ENCODE measurements at places on chromosomes 12 and 14. TPM values are rescaled to one million over a fixed set of nuclear protein-coding genes. Genes with fewer than 3 reads are reported as not detected.

TMPO gene
- total RNA-seq = 125 TPM

DNA sequence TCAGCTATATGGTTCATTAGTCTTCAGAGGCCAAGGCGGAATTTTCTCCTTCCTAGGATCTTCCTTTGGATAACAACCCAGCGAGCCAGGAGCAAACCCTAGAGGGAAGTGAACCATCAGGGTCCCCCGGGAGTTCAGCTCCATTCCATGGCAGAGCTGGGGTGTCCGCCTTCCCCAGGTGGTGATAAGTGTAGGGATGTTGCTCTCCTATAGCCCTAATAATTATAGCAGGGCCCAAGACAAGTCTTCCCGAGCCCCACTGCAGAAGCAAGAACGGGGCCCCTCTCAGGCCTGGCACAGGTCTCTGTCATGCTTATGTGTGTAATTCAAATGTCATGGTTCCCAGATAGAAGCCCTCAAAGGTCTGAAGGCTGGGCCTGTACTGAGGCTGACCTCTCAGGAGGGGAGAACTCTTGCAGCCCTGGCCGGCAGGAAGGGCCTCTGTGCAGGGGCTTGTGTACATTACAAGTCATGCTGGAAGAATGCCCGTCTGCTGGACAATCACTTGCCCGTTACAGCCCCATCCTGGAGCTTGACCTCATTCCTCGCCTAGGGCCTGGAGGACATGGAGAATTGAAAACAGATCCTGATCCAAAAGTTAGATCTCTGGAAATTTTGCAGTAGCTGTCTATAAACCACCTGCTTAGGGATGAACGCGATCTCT, 17.3 kb downstream of the LRTM2 start:
- H3K36me3 ChIP-seq = no peaks in the 10 kb centered on the region
- no peaks in the 10 kb centered on the region for H3K4me1 ChIP-seq
- no peak overlapping the region for H3K4me3 ChIP-seq
- peaks cover 5% of the 10 kb centered on the region for H3K27me3 ChIP-seq

- H3K4me3 ChIP-seq = no peak overlapping the region
- H3K36me3 ChIP-seq = peaks cover 2% of the 10 kb centered on the region
- no peaks in the 10 kb centered on the region for H3K4me1 ChIP-seq
Measured at GRCh38 chr12:11136075-11136474, 1.6 kb upstream of the TAS2R30 start.

- no peak overlapping the region for H3K4me3 ChIP-seq
- DNase-seq = no peak
- no peaks in the 10 kb centered on the region for H3K4me1 ChIP-seq
- H3K36me3 ChIP-seq = no peaks in the 10 kb centered on the region
Measured at GRCh38 chr12:85829391-85829790, 6.8 kb downstream of the RASSF9 start.

CHGA gene
- 0.67 TPM for total RNA-seq

TOMM20L gene
- total RNA-seq = not detected

TROAP gene
- 12.4 TPM for total RNA-seq

ZNF891 gene
- 2.0 TPM for total RNA-seq

DNA sequence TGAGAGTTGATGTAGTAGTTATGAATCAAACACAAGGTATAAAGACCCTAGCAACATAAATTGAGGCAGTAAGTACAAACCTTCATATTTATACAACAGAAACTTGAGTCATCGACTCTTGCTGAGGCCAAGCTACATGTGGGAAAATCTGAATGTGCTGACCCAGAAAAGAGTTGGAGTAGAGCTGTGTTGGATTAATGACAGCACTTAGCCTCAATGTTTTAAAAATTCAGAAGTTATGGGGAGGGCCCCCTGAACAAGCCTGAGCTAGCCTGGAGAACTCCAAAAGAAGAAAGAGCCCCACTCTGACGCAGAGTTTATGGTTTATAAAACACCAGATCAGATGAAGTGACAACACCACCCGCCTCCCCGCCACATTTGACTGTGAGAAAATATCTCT, 100.0 kb downstream of the DUSP6 start:
- H3K4me1 ChIP-seq = peaks cover 31% of the 10 kb centered on the region
- no peak overlapping the region for H3K4me3 ChIP-seq
- no peak for DNase-seq
- peaks cover 6% of the 10 kb centered on the region for H3K36me3 ChIP-seq

- no peak overlapping the region for H3K4me3 ChIP-seq
- H3K27me3 ChIP-seq = peaks cover 5% of the 10 kb centered on the region
- DNase-seq = no peak
- no peaks in the 10 kb centered on the region for H3K4me1 ChIP-seq
Measured at GRCh38 chr14:76228138-76228537, 76.4 kb downstream of the GPATCH2L start.

DNA sequence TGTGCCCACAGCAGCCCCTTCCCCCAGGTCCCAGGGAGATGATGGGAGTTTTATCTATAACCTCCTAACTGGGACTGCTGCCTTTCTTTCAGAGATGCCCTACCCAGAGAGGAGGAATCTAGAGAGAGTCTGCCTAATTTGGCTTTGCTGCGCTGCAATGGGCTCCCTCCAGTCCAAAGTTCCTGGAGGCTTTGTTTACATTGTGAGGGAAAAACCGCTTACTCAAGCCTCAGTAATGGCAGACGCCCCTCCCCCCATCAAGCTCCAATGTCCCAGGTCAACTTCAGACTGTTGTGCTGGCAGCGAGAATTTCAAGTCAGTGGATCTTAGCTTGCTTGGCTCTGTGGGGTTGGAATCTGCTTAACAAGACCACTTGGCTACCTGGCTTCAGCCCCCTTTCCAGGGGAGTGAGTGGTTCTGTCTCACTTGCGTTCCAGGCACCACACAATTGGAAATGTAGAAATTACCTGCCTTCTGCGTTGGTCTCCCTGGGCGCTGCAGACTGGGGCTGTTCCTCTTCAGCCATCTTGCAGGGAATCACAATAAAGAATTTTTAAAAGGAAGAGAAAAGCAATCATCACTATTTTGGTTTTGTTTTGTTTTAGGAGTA, 262.5 kb downstream of the FOXG1 start:
- H3K4me3 ChIP-seq = no peak overlapping the region
- H3K4me1 ChIP-seq = peaks cover 5% of the 10 kb centered on the region
- H3K27me3 ChIP-seq = peaks cover 1% of the 10 kb centered on the region
- H3K36me3 ChIP-seq = no peaks in the 10 kb centered on the region

DNA sequence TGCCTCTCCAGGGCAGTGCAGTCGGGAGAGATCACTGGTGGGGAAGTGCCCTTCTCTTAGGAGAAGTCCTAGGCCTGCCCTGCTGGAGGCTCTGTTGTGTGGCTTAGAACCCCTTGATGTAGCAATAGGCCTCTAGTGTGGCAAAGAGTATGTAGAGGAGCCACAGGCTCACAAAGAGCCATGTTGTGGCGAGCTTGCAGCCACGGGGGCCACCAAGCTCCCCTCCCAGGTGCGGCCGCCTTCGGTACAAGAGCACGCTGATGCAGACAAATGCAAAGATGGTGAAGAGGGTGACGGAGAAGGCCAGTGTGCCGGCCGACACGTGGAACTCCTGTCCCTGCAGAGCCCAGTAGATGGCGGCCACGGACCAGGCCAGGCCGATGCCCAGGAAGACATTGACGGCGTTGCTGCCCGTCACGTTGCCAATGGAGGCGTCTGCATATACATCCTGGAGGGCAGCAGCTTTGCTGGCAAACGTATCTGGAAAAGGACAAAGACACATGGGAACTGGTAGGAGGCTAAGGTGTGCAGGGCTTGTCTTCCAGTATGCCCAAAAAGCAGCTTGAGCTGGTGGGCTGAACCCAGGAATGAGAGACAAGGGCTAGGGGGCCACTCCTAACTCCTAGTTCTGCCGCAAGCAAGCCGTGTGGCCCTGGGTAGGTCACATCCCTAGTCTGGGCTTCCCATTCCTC, 142.8 kb downstream of the SLC8A3 start:
- DNase-seq = peak; percentile 86
- no peaks in the 10 kb centered on the region for H3K36me3 ChIP-seq
- H3K4me1 ChIP-seq = peaks cover 12% of the 10 kb centered on the region

DNA sequence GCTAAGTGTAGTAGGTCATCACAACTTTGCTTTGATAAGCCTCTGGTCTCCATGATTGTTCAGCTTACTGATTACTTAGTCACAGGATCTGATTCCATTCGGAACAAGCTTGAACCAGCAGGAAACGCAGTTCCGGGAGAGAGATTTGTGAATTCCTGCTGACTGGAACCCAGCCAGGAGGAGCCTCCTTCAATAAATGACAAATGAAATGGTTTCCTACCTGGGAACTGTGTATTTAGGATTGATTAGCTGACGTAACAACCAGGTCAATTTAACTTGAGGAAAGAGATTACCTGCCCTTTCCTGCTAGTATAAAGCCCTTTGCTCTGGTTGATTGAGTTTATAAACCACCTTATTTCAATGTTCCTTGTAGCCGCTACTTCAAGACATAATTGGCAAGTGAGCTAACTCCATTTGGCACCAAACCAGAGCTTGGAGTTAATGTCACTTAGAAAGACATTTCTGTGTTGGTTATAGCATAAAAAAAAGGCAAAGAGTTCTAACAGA, 35.1 kb upstream of the KCNH3 start:
- H3K27me3 ChIP-seq = peaks cover 1% of the 10 kb centered on the region
- no peaks in the 10 kb centered on the region for H3K4me1 ChIP-seq
- peaks cover 28% of the 10 kb centered on the region for H3K36me3 ChIP-seq
- DNase-seq = no peak
- H3K4me3 ChIP-seq = no peak overlapping the region

DNA sequence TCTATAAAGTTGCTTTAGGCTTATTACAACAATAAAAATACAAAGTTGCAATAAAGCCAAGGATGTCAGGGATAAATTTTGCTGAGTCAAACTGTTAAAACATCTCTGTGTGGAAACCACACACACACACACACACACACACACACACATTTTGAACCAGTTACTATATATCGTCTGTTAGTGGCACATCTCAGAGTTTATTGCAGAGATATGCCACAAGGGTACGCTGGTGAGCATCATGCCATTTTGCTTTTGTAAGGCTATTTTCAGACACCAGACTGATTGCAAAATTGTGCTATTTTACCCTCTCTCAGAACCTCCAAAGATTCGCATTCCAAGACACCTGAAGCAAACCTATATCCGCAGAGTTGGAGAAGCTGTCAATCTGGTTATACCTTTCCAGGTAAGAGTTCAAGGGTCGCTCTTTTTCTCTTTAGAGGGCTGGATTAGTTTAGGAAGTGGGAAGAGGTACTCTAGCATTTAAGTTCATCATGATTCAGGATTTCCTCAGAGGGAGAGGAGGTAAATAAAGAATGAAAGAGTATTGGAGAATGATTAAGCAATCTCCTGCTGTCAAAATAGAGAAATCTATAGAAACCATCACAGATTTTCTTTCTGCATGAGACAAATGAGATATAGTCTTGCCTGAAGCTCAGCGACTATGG, 27.3 kb upstream of the CHPT1 start:
- H3K4me1 ChIP-seq = no peaks in the 10 kb centered on the region
- H3K4me3 ChIP-seq = no peak overlapping the region
- DNase-seq = peak; percentile 42
- no peaks in the 10 kb centered on the region for H3K27me3 ChIP-seq
- H3K27ac ChIP-seq = no peak overlapping the region

GRCh38 chr12:7210642-7211151, 21.2 kb downstream of the PEX5 start:
- H3K4me1 ChIP-seq = peaks cover 19% of the 10 kb centered on the region
- H3K27ac ChIP-seq = peak overlapping the region; percentile 42
- H3K4me3 ChIP-seq = peak overlapping the region; percentile 44
- peaks cover 49% of the 10 kb centered on the region for H3K36me3 ChIP-seq

DNA sequence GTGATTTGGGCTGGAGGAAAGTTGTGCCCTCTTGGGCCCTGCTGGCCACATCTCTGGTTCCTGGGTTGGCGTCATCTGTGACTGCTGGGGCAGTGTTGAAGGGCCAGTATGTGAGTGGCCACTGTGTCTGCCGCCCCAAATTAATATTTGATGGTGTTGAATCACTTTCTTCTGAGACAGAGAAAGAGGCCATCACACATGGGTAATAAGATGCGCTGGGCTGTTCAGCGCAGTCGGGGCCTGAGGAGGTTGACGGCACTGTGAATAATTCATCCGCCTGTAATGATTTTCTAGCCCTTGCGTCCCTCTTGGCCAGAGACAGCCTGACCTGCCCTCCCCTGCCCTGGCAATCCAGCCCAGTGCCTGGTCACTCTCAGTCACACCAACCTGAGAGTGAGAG, 56.2 kb upstream of the BEGAIN start:
- no peak overlapping the region for H3K27ac ChIP-seq
- H3K4me3 ChIP-seq = no peak overlapping the region
- peaks cover 3% of the 10 kb centered on the region for H3K27me3 ChIP-seq

PLXNC1 gene
- 1.1 TPM for total RNA-seq

DNA sequence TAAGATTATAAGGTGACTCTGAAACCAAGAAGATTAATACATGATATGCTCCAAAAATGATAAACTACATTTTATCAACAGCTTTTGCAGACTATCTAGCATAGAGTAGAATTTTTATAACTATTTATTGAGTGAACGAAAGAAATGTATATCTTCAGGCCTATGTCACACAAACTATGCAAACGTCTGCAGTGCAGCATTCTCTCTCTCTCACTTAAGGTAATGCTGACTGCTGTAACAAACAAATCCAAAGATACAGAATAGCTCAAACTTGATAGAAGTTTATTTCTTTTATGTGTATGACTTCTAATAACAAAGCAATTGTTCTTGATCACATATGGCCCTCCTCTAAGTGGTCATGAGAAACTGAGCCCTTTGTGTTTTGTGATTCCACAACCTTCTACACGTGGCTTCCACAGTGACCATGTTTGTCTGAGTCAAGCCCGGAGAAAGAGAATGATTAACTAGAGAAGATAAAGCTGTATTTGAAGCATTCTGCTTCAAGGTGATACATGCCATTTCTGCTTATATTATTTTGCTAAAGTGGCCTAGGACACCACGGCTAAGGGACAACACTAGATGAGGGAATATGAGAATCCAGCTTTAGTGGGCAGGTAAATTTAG, 1352.7 kb upstream of the TMEM132C start:
- peaks cover 2% of the 10 kb centered on the region for H3K27me3 ChIP-seq
- no peak overlapping the region for H3K27ac ChIP-seq
- H3K4me3 ChIP-seq = no peak overlapping the region
- peaks cover 3% of the 10 kb centered on the region for H3K36me3 ChIP-seq

DNA sequence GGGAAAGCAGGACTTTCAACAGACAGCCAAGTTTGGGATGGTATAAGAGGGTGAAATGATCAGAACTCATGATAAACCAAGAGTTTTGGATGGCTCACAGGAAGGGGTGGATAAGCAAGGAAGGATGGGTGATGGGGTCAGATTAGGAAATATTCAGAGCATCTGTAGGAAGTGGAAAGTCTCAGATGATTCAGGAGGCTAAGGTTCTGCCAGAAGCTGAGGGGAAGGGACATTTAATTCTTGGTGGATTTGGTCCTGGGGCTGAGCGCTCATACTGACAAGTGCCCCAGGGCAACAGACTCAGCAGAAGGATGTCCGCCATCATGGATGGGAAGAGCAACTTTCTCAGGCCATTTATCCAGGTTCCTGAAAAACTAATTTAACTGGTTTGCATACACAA, 28.4 kb upstream of the BDKRB2 start:
- no peak overlapping the region for H3K4me3 ChIP-seq
- H3K27me3 ChIP-seq = peaks cover 12% of the 10 kb centered on the region
- H3K27ac ChIP-seq = no peak overlapping the region
- H3K4me1 ChIP-seq = no peaks in the 10 kb centered on the region
- DNase-seq = no peak
- H3K36me3 ChIP-seq = no peaks in the 10 kb centered on the region

- DNase-seq = no peak
- no peaks in the 10 kb centered on the region for H3K27me3 ChIP-seq
- H3K36me3 ChIP-seq = no peaks in the 10 kb centered on the region
- peaks cover 8% of the 10 kb centered on the region for H3K4me1 ChIP-seq
Measured at GRCh38 chr12:57058454-57058853, 8.5 kb upstream of the MYO1A start.

CLEC12A gene
- total RNA-seq = not detected

GRCh38 chr12:91778091-91778832, 367.4 kb downstream of the BTG1 start:
- H3K4me3 ChIP-seq = no peak overlapping the region
- H3K27ac ChIP-seq = no peak overlapping the region
- DNase-seq = no peak
- H3K36me3 ChIP-seq = no peaks in the 10 kb centered on the region
- H3K4me1 ChIP-seq = no peaks in the 10 kb centered on the region

All from endothelial cell (in vitro differentiated cells).